Posterior cingulate gyrus (tissue), 11 donors: ENCODE measurements at places on chromosomes 1 and 21.

- no peak for DNase-seq
Measured at GRCh38 chr1:155131856-155132255, 3.8 kb upstream of the SLC50A1 start.

DNA sequence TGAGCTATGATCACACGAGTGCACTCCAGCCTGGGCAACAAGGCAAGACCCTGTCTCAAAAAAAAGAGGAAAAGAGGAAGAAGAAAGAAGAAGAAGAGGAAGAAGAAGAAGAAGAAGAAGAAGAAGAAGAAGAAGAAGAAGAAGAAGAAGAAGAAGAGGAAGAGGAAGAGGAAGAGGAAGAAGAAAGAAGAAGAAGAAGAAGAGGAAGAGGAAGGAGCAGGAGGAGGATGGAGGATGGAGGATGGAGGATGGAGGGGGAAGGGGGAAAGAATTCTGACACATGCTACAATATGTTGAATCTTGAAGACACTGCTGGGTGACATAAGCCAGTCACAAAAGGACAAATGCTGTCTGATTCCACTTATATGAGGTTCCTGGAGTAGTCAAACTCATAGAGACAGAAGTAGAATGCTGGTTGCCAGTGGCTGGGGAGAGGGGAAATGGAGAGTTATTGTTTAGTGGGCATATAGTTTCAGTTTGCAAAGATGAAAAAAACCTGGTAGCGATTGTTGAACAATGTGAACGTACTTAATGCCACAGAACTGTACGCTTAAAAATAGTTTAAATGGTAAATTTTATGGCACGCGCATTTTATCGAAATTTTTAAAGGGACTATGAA lies 47.3 kb upstream of the COA6 start:
- DNase-seq, result no peak

DNA sequence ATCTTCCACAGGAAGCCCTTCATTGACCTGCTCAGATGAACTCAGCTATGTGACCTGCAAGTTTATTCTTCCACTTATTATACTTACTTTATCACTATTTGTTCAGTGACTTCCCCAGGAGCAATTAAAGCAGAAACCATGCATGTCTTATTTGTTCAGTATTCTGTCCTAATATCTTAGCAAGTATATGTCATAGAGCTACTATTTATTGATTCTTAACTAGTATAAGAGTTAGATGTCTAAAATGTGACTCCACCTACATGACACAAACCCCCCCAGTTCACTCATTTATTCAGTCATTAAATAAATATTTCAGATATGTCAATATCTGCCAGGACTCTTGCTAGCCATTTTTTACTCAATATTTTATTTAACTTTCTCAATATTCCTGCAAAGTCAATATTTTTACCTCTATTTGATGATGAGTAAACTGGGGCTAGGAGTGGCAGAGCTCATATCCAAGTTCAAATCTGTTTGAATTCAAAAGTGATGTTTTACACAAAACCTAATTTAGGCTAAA lies 469.0 kb upstream of the USP24 start:
- DNase-seq, result no peak

DNA sequence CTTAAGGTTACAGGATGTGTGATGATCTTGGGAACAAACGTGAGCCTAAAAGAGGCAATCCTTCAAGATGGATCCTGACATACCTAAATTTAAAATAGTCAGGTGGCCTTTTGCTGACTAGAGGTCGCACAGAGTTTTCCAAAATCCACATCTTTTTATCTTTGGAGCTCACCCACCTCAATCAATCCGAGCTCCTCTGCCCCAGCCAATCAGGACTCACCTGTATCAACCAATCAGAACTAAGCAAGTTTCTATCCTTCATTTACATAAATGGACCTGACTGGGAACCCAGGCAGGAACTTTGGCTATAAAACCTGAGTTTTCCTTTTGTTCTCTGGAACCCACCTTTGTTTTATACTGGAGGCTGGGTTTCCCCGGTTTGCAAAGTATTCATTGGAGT lies 16.2 kb downstream of the DNAJC11 start:
- no peak for DNase-seq

- DNase-seq, result no peak
Measured at GRCh38 chr1:231068762-231069161, 28.7 kb upstream of the FAM89A start.

DNA sequence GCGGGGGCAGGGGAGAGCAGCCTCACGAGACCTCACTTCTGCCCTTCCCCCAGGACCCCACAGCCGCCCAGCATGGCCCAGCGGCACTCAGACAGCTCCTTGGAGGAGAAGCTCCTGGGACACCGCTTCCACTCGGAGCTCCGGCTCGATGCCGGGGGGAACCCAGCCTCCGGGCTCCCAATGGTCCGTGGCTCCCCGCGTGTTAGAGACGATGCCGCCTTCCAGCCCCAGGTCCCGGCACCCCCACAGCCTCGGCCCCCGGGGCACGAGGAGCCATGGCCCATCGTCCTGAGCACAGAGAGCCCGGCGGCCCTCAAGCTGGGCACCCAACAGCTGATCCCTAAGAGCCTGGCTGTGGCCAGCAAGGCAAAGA lies 8.5 kb downstream of the ARHGEF16 start:
- no peak for DNase-seq

DNA sequence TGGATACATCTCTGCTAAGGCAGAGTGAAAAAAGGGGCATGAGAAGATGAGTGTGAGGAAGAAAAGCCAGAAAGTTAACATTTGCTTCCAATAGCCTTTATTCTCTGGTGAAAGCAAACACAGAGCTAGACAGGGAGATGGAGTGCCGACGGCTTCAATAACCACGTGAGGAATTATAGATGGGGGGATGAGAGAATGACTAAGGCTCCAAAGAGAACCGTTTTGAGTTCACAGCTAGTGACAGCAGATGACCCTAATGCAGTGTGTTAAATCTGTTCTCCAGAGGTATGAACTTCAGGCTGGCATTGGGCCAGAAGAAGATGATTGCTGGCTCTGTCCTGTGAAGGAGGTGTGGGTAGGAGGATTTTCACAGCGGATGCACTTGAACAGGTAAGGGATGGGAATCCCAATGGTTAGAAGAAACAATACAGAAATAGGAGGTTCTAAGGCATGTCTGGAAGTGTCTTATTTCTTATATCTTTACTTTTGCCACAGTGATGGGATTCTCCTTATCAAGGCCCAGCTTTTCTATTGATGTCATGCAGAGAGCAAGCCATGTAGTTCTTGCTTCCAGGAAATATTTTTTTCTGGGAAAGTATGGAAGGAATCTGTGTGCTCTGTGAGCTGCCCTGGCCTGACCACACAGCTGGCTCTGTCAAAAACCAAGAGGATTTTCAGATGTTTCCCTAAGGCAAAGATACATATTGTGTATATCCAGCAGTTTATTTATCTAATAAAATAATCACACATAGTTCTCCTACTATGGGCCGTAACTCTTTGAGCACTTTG lies 573.8 kb downstream of the LTN1 start:
- no peak for DNase-seq

GRCh38 chr1:45170151-45170742 lies 36.2 kb downstream of the ZSWIM5 start:
- DNase-seq, result no peak

DNA sequence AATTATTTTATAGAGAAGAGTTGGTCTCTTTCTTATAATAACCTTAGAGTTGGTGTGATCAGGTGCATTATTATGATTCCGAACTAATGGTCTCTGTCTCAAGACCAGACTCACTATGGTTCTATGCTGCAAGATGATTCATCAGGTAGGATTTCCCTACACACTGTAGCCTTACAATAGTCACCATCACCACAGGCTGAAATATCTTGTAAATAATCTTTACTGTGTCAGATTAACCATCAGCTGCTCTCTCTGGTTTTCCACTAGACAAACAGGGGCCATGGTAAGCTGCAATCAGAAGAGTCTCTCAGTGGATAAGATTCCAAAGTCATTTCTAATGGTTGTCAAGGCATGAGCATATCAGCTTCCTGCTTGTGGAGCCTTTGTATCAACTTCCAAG lies 4.4 kb upstream of the GBP4 start:
- DNase-seq, result no peak

DNA sequence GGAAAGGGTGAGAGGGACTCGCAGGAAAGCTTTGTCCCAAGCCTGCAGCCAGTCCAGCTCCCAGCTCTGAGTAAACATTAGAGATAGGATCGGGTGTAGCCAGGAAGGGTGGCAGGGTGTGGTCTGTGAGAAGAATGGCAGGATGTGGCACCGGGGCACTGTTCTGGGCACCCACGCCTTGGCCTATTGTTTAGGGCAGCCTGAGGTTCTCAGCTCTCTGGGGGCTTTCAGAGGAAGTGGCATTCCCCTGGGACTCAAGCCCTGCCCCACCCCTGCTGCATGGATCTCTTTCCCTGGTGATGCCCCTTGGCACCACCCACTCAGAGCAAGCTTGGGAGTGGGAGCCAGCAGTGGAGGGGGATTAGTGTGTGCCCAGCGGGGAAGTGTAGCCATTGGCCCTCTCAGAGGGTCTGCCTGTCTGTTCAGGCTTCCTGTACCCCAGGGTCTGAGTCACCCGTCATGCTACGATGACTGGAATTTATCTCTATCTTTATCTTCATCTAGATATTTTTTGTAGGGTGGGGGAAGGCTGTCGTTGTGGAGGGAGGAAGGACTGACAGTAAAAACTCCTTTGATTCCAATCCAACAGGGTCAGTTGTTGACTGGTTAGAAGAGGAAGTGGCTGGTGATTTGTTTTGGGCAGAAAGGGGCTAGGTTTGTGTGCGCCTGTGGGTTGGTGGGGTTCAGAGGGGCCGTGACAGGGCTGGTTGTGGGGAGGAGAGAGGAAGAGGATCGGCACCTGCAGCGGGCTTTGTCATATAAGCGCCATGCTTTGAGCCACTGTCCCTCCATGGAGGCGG lies 31.6 kb downstream of the SOX13 start:
- no peak for DNase-seq

- no peak for DNase-seq
Measured at GRCh38 chr1:80882553-80882952, 918.2 kb upstream of the ADGRL2 start.

DNA sequence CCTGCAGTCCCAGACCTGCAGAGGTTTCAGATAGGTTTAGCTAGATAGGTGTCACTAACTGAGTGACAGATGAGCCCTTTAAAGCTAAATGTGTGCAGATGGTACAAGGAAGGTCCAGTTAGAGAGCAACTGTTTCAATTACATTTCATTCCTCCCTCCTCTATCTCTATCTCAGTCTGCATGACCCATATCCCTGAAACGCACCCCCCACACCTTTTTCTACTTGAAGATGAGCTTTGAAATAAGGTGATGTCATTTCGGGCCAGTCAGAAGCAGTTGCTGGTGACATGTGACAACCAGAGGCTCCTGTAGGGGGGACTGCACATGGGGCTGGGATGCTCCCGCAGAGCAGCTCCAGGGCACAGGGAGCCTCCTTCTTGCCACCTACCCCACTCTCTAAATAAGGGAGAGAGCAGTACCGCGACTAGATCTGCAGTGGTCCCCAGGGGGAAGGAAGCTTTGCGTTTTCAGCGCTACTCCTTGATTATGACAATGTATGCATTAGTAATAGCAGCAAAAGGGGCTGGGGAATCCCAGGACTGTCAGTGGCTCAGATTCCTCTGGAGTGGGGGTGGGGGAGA lies 4.3 kb downstream of the ATP8B2 start:
- DNase-seq, result no peak

GRCh38 chr1:32045772-32046171 lies 27.0 kb upstream of the TMEM39B start:
- no peak for DNase-seq

GRCh38 chr1:76510672-76511557 lies 356.4 kb upstream of the ST6GALNAC5 start:
- no peak for DNase-seq

- no peak for DNase-seq
Measured at GRCh38 chr1:203082571-203083462, 3.0 kb downstream of the MYOG start.

GRCh38 chr1:169890761-169891538 lies 2.7 kb downstream of the SCYL3 start:
- no peak for DNase-seq

DNA sequence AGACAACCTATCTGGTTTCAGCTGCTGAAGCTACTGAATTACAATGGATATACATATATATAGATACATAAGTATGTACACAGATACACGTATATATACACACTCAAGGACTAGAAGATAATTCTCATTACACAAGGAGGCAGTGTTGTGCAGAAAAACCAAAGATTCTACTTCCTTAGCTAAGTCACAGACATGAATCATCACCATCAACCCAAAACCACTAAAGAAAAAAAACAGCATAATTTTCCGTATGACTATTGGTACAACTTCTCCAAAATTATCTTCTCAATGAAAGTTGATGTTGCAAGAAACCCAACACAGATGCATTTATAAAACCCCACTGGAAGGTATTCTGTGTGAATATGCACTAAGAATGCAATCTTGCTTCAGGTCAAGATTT lies 36.8 kb upstream of the RPF1 start:
- DNase-seq, result no peak

GRCh38 chr1:117036018-117036461 lies 24.1 kb upstream of the TTF2 start:
- no peak for DNase-seq

DNA sequence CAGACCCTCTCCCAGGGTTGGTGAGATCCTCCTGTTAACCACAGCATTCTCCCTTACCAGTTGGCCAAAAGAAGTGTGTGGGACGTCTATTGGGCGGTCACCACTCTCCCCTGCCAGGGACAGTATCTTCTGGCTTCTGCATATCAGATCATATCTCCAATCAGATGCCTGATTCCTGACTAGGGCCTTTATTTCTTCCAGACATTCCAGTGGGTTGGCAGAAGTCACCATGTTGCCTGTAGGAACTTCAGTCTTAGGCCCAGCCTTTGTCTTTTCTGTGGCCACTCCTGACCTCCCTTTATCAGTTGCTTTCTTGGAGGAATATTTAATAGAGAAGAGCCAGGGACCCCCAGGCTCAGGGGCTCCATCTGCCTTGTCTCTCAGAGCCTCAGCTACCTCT lies 130.4 kb upstream of the F3 start:
- DNase-seq, result no peak

DNA sequence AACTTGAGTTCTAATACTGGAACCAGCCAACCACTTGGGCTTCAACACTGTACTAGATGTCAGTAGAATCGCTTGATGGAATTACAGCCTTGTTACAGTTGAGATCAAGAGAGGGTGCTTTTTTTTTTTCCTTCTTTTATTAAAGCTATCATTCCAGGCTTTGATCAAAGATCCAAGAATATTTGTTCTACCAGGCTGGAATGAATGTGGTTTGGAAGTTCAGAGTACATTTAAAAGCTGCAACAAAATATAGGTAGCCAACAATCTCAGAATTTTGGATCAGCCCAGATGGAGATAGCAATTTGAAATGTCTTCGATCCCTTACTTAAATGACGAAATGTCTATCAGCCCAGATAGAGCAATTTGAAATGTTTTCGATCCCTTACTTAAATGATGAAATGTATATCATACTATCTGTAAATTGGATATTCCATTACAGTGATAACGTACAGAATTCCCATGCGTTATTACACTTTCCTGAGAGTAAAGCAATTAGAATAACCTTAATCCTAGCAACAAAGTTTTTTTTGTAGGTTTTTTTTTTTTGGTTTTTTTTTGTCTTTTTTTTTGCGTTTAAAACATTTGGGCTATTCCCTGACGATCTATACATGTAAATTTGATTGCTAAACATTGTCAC lies 3.6 kb downstream of the ZNF281 start:
- DNase-seq, result no peak
